NCI-H446 (cell line): ENCODE measurements at places on chromosomes 7 and 10.

DNA sequence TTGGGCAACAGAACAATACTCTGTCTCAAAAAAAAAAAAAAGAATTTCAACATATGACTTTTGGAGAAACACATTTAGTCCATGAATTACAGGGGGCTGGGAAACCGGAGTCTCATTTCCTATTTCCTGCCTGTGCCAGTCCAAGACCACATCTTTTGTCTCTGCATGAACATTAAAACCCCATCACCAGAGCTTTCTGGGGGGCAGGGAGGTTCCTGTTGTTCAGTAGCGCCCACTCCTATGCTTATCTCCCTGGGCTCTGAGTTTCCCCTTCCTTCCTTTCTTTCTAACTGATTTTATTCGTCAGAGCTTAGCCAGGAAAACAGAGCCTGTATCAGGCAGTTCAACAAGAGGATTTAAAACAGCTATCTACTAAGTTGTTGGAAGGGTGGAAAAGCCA lies 119.3 kb downstream of the CALN1 start:
- DNase-seq, result no peak

DNA sequence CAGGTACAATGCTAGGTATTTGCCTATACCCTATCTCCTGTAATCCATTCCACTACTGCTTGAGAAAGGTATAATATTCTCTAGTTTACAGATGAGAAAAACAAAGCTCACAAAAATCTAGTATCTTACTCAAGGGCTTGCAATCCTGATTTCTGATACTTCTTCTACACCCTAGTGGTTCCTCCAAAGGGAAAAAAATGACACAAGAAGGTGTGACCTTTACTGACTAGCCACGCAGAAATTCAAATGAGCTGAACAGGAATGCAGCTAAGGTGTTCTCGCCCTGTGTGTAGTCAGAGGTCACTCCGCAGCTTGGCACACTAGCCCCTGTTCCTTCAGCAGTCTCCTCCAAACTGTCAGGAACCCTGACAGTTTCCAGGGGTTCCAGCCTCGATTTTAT lies 59.5 kb upstream of the TM9SF3 start:
- no peak for DNase-seq

DNA sequence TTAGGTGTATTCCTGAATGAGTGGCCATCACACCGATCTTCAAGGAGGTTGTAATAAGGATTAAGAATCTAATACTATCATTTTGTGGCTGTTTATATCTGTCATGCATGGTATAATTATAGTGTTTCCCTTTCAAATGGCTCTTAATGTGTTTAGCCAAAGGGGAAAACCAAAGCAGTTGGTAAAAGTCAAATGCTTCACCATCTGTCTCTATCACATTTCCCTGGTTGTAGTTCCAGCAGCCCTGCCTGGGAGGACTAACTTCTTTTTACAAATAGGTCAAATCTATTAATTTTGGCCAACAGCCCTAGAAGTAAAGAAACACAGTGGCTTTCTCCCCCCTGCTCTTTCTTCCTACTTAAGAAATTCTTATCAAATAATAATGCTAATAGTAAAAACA lies 56.7 kb downstream of the ZNF365 start:
- DNase-seq, result no peak

DNA sequence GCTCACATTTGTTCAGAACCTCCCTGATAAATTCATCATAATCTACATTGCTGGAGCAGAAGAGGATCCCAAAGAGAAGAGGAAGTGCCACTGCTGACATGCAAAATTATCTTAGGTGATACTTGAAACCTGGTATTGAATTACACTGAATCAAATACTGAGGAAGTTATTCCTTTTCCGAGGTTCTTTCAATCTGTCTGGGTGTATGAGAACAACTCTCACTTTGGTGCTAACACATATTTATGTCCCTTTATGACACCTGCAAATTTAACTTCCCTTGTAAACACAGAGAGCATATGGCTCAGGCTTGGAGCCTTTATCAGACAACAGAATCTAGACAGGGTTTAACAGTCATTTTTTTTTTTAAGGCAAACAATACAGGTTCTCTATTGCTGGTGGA lies 131.4 kb downstream of the SRPK2 start:
- DNase-seq, result no peak

DNA sequence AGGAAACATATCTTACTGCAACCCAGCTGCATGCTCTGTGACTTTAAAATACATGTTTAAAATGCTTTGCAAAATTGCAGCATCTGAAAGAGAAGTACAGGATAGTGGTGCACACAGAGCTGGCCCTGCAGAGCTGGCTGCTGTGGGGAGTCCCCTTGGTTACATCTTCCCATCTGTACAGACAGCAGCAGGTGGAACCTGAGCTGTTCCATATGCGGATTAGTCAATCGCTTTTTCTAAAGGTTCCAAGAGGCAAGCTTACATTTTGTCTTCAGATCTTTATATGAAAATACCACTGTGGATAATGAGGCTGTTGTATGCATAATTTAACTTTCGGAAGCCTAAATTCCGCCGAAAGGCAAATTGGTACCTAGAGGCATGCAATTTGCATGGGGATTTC lies 444.1 kb downstream of the NRG3 start:
- peak; percentile 3 for DNase-seq

GRCh38 chr10:4473977-4474376 lies 352.0 kb upstream of the AKR1E2 start:
- no peak for DNase-seq

DNA sequence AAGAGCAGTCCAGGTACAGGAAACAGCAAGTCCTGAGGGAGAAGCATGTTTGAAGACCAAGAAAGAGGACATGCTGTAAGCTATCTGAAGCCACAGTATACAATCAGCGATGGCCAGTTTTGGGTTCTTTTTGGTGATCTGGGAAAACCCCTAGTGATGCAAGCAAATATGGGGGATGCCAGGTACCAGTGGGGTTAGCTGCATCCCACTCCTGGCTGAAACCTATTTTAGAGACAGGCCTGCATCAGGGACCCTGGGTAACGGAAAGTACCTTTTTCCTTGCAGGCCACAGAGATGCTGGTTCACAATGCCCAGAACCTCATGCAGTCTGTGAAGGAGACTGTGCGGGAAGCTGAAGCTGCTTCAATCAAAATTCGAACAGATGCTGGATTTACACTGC lies 32.9 kb downstream of the AP3M1 start:
- no peak for DNase-seq

GRCh38 chr7:41038211-41038610 lies 664.7 kb downstream of the INHBA start:
- no peak for DNase-seq

- DNase-seq, result no peak
Measured at GRCh38 chr10:46273506-46274477, 13.0 kb upstream of the ANTXRL start.

DNA sequence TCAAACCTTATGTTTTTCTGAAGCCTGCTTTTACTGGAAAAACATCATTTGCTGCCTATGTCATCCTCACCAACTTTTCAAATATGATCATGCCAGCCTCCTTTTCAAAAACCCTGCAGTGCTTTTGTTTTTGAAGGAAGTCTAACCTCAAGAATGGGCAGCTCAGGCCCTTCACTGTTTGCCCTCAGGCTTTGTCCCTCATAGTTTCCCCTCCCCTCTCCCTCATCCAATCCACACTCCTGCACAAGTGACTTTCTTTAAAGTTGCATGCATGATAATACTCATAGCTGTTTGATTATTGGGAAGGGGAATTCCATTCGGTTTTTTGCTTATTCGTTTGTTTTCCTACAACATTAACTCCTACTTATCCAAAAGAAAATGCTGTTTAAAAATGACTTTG lies 219.4 kb downstream of the SEMA3E start:
- no peak for DNase-seq

DNA sequence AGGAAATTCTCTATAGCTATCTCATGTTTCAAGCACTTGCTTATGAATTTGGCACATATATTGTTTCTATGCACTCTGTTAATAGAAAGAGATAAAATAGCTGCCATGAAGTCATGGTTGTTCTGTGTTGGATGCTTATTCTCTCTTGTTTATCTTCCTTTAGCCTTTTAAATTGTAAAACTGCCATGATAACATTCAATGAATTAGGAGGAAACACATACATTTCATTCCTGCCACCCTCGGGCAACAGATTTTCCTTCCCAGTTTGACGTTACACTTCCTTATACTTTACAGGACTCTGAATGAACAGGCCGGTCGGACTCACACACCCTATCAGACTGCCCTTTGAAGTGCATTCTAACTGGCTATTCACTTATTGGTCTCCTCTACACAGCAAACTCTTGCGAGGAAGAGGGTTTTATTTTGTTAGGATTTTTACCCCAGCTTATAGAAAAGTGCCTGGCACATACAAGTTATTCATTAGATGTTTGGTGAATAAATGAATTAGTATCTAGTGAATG lies 65.7 kb upstream of the FERD3L start:
- DNase-seq, result no peak
